Caki2 (cell line): ENCODE measurements at places on chromosomes 5 and 9. TPM values are rescaled to one million over a fixed set of nuclear protein-coding genes. Genes with fewer than 3 reads are reported as not detected.

Gene SLIT3
- 12.5 and 21.9 TPM in 2 replicates for total RNA-seq

Gene IFNE
- total RNA-seq, result not detected in 2 replicates

Gene PRRC2B
- total RNA-seq, result 35.4 and 36.8 TPM in 2 replicates

Gene AHRR
- 0.09 and 5.2 TPM in 2 replicates for total RNA-seq

Gene PLCXD3
- total RNA-seq, result 0.03 and 0.07 TPM in 2 replicates

Gene MLANA
- not detected in 2 replicates for total RNA-seq

Gene MGAT4B
- total RNA-seq, result 656 and 666 TPM in 2 replicates

Gene OR13C5
- total RNA-seq, result not detected in 2 replicates

Gene SPTLC1
- total RNA-seq, result 53.2 and 56.1 TPM in 2 replicates

Gene MCIDAS
- 0.68 and 5.6 TPM in 2 replicates for total RNA-seq
